ENCODE measurements at places on chromosomes 5 and 9.

DNA sequence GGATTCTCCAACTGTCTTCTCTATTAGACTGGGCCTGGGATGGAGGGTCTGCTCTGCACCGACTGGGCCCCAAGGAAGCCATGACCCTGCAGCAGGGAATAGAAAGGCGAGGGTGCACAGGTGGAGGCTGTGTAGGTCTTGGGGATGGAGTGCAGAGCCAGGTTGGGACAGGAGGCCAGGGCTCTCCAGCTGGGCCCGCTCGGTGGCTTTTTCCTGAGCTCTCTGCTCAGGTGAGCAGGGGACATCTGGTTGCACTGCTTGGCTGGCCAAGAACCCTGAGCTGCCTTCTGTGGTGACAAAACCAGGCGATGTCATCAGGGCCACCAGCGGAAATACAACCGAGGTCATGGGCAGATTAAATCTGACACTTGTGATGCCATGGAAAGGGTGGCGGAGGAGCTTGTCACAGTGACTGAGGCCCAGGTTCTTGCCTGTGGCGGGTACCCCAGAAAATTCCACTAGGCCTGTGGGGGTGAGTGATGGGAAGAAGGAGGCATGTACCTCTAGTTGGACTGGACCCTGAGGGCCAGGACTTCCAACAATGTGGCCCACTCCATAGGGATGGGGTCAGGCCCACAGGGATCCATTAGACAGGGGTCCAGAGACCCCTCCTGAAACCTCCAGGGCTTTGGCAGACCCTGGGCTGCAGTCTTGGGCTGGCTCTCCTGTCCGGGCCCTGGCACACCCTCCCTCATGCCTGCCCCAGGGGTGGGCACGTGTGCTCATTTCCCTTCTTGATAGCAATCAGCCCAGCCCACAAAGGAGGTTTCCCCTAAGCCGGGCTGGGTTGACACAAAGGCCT is 4.4 kb upstream of the IL3 start:
- no peak for DNase-seq

GRCh38 chr5:55929020-55929799 is 65.6 kb downstream of the IL6ST start:
- no peak for DNase-seq

DNA sequence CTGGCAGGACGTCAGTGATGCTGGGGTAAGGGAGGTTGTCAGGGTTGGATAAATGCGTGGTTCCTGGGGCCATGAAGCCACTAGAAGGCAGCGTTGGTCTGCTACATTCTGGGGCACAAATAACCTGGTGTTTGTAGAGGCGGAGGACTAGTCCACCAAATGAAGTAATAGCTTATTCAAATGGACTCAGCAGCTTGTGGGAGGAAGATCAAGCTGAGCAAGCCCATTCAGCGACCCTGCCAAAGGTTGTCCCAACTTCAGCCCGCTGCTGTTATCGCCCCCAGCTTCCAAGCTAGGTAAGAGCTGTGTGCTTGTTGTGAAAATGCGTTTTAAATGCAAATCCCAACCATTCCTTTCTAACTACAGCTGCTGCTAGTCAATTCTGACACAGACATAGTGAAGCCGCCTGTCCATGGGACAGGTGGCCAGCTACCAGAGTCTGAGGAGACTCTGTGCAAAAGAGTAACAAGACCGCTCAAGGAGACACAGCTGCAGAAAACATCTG is 7.6 kb upstream of the FAM240B start:
- no peak for DNase-seq

DNA sequence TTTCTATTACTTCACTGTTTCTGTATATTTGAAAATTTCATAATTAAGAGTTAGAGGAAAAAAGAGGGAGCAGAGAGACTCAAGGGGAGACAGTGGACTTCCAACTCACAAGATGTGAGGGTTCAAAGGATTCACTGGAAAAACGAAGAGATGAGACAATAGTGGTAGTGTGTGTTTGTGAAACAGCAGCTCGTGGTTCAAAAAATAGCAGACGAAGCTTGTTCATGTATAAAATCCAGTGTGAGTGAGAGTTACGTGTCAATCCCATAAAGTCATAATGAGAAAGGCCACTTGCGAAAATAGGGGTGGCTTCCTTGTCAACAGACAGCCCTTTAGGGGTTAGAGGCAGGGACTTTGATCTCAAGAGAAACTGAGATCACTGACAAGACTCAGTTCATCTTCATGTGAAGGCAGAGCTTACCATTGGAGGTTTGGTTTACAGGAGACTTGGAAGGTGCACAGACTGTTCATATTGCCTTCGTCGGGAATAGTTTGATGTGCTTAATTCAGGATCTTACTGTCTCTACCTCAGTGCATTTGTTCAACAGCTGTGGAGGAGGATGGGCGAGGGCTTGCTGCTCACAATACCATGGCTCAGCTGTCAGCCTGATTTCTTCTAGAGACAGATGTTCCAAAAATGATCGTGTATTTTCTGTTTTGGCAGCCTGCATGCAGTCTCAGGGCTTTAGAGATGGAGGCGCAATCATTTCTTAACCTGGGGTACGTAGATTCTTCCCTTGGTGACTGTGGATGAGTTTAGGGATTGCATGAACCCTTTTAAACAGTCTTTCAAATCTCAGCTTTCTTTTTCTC is 105.7 kb upstream of the KLF9 start:
- DNase-seq = no peak

GRCh38 chr5:150339165-150339564 is 18.3 kb upstream of the TCOF1 start:
- no peak for DNase-seq

DNA sequence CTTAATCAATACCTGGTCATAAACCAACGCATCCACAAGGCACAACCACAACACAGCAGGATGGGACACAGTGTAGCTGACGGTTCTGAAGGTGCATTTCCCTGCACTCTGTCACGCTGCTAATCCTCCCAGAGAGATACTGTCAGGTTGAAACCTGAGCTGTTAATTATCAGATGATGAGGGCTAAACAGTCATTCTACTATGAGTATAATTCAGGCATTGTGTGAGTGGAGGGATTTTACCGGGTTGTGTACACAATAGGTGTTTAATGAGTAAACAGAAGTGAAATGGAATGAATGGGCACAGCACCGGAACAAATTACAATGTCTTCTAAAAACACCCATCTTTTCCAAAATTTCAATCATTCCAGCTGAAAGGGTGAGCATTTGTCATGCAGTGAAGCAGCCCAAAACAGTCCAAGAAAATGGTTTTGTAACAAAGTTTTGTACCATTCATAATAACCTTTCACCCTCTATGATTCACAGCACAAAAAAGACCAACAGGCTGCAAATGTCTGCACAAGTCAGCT is 71.5 kb downstream of the ABCA1 start:
- DNase-seq = no peak

DNA sequence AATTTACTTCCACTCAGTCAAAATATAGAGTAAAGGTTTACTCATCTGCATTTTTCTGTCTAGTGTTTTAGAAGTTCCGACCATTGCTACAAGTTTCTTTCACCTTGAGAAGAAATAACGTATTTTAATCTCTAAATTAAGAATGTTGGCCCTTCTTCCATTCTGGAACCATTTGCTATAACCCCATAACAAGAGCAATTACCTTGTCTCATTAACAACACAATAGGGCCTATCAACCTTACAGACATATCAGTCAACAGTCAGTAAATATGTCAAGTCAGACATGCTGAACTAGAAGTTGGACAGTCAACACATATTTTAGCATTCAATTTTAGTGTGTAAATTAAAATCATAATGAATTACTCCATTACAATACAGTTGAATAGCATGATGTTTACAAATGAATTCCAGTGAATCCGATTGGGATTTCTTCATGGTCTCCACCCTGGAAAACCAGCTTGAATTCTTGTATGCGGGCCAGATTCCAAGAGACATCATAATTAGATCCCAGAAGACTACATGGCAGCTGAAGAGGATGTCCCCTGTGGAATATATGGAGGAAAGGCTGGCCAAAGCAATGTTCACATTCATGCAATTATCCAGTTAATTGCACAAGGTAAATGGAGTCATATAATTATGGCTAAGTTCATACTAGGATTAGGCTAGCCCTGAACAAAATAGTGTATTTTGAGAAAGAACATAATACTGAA is 196.2 kb upstream of the TARS1 start:
- no peak for DNase-seq

DNA sequence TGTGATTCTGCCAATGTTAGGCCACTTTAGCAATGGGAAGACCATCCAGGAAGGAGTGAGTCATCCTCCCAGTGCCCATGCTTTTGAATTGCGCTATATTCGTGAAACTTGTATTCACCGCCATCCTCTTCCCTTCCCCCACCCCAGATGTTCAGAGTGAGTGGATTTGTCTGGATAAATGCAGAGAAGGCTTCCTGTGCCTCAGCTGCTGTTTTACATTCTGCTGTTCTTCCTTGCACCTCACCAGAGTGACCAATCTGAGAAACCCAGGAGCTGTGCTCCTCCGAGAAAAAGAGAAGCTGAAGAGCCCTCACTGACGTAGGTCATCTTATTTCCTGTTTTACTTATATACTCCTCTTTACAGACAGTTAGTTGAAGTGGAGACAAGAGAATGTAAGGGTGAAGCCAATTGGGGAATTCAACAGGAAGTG is 24.6 kb upstream of the SVEP1 start:
- no peak for DNase-seq

DNA sequence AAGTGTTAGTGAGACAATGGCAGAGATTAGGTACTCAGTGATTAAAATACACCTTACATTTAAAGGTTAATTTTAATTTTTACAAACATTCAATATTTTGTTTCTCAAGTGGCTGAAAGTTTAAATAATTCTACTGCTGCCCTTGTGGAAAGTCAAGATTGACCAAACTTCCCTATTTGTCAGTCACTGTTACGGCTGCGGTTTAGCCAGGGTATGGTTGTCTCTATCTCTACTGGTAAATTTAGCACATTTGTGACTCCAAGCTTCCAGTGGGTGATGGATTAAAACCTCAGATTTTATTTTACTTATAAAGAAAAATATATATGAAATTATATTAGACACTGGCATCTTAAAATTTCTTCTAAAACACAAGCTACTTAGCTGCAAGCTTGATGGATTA is 368.4 kb downstream of the CDH18 start:
- no peak for DNase-seq

- DNase-seq = no peak
These were observed 219.0 kb downstream of the ZNF608 start for GRCh38 chr5:124527220-124527991.

- DNase-seq = no peak
These were observed 98.7 kb downstream of the NMUR2 start for GRCh38 chr5:152306386-152306785.

DNA sequence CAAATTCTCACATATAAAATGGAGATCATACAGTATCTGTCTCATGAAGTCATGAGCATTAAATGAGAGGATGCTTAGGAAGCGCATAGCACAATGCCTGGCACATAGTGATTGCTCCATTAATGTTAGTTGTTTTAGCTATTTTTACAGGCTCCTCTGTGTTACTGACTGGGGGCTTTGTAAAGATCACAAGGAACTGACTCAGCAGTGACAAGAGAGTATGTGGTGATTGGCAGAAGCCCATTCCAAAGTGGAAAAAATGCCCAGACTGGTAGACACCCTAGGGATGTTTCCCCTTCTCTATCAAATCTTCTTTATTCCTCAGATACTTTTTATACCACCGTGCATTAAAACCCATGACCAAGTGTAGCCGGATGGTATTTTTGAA is 33.5 kb downstream of the ABLIM3 start:
- no peak for DNase-seq

GRCh38 chr5:174545926-174546325 is 178.5 kb upstream of the MSX2 start:
- no peak for DNase-seq

DNA sequence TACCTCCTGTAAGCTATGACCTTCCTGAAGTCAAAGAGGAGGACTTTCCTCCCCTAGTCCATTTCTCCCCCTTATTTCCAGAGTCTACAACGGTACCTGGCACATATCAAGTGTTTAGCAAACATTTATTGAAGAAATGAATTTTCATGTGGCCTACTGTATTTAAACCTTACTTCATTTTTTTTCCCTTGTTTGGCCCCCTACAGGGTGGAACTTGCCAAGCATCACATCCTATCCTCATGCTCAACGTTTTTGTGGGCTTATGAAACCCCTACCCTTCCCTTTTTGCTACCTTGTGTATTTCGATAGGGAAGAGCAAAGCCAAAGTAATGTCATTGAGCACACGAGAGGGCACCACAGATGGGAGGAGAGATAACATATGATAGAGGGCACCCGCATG is 1857.8 kb upstream of the WWC1 start:
- no peak for DNase-seq

DNA sequence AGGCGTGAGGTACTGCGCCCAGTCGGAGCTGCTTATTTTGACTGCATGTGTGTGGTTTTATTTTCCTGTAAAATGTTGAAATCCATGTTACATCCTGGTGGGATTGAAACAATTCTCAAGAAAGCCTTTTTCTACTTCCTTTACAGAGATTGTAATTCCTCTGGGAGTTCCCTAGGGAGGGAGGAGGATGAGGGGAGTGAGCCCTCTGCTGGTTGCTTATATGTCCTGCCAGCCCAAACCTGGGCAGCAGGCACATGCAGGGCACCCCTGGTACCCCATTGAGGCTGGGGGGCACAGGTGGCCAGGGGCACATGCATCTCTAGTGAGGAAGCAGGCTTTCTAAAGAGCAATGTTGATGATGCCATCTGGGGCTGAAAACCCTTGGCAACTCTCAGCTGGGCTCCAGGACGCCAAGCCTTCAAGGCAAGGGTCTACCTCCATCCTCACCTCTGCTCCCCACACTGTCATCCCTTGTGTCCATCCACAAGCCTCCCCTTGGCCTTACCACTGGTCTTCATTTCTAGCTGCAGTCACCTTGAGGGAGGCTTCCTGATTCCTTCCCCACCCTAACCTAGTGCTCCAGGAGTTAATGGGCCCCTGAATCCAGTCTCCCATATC is 84.7 kb upstream of the TNFSF8 start:
- no peak for DNase-seq

GRCh38 chr9:32706004-32706724 is 70.7 kb upstream of the TAF1L start:
- DNase-seq = no peak

DNA sequence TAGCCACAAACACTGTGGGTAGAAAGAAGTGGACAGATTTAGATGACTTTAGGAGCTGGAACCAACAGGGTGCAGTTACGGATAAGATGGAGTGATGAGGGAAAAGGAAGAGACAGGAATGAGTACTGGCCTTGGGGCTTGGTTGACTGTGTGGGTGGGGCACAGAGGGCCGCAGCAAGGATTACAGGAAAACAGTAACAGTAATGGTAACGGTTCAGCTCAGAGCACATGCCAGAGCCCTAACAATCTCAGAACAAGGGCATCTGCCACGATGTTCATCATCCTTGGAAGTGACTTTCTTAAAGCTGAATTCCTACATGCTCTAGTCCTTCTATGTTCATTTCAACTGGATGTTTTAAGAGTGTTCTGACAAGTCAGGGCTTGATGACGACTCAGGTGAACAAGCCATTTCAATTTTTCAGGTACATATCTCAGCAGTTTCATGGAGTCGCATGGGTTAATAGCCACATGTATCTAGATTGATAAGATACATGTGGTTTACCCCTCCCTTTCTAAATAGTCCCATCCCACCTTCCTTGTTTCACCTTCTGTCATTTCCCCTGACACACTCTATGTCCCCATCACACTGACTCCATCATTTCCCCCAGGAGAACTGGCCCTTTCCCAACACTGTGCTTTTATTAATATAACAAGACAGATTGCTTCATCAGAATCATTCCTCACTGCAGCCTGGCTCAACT is 65.0 kb downstream of the CEMIP2 start:
- DNase-seq = no peak

All from C1 segment of cervical spinal cord (tissue), 14 donors.